ENCODE measurements at places on chromosomes 6 and 20.

DNA sequence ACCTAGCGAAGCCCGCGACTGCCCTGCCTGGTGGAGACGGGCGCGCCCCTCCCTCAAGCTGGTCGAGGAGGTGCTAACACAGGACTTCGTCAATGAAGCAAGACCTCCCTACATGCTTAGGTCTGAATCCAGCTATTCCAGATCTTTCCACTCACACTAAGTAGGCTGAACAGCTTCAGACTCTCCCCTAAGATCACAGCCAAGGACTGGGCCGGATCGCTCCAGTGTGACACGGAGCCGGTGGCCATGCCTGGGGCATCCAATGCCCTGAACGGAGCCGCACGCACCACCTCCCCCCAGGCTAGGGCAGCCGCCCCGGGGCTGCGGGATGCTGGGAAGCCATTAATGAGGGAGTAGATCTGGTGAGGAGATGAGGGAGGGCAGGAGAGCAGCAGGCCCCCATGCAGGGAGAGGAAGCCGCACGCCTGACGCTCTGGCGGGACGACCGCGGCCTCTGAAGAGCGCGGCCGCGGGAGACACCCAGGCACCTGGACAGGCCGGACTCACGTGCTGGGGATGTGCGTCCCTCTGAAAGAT, 200.0 kb downstream of the WDR27 start:
- peak; percentile 21 for DNase-seq

GRCh38 chr6:18246205-18246604, 18.1 kb downstream of the DEK start:
- DNase-seq, result no peak

DNA sequence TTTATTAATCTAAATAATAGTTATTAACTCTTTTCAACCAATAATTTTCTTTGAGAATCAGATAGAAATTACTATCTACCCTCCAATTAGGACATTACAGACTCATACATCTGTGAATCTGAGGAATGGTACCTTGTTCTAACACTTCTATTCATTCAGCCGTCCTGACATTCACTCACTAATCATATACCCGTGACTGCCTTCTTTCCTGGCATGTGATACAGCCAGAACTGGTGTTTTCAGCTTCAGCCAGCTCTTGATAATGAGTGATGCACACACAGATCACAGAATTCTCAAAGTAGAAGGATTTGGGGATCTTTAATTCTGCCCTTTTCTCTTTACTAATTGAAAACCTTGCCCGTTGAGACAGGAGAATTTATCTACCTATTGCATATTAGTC, 499.9 kb downstream of the UTRN start:
- DNase-seq, result no peak

GRCh38 chr6:5989141-5989723, 17.5 kb downstream of the NRN1 start:
- DNase-seq, result no peak

DNA sequence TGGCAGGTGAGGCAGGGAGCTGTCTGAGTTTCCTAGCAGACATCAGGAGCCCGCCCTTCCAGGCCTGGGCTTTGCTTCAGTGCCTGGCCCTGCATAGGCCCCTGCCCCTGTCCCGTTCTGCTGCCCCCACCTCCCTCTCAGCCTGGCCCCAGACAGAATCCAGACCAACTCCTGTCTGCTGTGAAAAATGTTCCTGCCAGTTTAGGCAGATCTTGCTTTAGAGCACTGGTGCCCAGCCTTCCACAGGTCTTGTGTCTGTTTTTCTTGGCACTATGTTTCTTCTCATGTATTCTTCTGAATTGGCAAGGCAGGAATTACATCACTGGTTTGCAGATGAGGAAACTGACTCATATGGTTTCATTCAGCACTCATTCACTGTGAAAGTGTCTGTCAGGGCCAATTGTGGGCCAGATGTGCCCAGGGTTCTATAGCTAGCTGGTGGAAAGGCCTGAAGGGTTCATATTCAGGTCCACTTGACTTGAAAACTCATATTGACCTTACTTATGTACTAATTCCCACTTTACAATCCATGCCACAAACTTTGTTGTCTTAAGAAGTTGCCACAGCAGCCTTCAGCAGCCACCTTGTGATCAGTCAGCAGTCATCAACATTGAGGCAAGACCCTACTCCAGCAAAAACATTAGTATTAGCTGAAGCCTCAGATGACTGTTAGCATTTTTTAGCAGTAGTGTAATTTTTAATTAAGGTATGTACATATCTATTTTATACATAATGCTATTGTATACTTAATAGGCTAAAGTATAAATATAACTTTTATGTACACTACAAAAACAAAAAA, 40.5 kb downstream of the HLA-F start:
- DNase-seq, result no peak

DNA sequence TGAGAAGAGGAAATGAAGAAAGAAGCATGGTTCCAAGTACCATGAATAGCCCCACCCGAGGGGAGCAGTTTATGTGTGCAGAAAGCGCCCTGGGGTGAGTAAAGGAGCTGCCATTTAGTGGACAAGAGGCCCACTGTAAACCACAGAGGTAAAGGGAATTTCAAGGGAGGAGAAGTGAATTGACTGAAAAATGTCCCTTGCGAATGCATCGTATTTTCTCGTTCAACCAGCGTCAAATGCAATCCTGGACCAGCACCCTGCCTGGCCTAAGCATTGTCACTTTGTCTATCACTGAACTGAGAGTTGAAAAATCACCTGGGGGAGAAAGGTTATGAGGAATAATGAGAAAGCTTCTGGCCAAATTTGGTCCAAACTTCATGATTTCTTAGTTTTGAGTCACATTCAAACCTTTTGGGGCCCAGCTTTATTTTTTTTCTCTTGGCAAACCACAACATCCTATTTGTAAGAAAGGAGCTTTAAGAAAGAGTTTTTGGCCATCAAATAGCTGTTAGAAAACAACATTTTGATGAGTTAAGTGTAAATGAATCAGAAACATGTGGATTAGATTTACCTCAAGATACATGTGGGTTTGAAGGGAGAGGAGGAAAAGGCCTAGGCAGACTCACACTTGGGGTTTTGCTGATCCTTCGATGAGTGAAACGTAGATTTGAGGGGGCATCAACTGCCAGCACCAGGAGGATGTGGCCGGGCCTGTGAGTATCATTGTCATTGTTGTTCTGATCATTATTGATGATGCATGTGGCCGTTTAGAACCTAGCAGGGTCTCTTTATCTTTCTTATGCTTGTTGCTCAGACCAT, 214.0 kb downstream of the CLIC5 start:
- no peak for DNase-seq

DNA sequence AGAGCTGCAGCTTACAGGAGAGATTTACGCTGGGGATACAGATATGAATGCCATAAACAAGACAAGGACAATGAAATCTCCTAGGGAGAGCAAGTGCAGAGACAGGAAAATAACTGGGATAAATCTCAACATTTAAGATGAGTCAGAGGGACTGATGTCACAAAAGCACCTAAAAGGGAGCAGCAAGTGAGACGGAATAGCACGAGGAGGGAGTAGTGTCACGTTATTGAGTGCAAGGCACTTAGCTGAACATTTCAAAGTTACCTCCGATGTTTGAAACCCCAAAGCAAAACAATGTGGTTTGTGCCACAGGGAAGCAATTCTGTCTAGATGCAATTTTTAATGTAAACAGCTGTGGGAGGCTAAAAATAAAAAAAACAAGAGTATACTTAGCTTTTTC, 1131.7 kb upstream of the EYS start:
- no peak for DNase-seq

Data from stomach (tissue), 19 donors.